Activated gamma-delta T cell (primary cell): ENCODE measurements at places on chromosomes 1 and 21.
A peak's percentile ranks its signal among the peaks of the same experiment; 100 is the strongest.

- DNase-seq = no peak
These were observed 49.4 kb upstream of the COG2 start for GRCh38 chr1:230592848-230593414.

GRCh38 chr1:145983206-145983675 lies 13.1 kb downstream of the TXNIP start:
- no peak for DNase-seq

GRCh38 chr1:27300341-27301051 lies 21.5 kb upstream of the TMEM222 start:
- DNase-seq = peak; percentile 26

DNA sequence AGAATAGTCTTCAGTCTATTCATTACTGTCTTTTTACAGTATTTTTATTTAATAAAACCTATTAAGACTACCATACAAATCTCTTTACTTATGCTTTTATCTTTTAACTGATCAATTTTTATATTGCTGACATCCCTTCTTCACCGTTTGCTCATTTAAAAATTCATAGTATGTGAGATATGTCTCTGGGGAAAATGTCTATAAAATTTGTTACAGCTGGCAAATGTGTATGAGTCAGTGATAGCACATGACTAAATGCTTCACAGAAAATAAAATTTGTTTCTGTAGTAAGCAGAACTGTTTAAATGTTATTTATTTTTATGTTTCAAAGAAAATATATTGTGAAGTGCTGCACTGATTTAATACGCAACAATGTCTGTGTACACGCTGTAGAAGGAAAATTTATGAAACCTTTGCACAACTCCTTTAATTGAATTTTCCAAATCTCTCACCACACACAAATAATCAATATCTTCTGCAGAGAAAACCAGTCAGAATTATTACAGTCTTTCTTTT lies 74.2 kb downstream of the ITGB3BP start:
- DNase-seq = no peak

DNA sequence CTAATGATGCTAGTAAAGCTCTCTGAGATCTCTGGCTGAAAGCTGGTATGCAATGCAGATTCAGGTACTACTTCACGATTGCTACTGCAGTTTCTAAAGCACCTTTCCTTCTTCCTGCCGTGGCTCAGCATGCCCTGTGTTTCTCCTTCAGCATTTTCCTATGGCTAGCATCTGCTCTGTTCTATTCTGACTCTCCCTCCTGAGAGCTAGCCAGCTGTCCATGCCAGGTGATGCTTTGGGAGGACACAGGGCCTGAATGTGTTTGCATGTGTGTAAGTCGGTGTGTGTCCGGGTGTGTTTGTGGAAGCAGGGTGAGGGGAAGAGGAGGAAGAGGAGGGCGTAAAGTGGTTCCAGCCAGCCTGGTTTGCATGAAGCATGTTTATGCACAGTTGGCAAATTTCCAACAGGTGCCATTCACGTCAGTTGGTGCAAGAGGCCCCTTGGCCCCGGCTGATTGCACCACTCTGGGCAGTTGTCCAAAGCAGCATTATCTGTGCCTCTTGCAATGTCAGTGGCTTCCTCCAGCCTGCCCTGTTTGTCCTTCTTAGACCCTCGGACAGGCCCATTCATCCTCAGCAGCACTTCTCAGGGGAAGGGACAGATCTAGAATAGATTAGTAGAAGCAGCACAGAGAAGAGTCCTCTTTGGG lies 433.3 kb downstream of the DISC1 start:
- no peak for DNase-seq

- no peak for DNase-seq
These were observed 125.0 kb upstream of the B3GALT2 start for GRCh38 chr1:193311226-193311948.

- DNase-seq = no peak
These were observed 95.5 kb downstream of the NEGR1 start for GRCh38 chr1:72186733-72187307.

DNA sequence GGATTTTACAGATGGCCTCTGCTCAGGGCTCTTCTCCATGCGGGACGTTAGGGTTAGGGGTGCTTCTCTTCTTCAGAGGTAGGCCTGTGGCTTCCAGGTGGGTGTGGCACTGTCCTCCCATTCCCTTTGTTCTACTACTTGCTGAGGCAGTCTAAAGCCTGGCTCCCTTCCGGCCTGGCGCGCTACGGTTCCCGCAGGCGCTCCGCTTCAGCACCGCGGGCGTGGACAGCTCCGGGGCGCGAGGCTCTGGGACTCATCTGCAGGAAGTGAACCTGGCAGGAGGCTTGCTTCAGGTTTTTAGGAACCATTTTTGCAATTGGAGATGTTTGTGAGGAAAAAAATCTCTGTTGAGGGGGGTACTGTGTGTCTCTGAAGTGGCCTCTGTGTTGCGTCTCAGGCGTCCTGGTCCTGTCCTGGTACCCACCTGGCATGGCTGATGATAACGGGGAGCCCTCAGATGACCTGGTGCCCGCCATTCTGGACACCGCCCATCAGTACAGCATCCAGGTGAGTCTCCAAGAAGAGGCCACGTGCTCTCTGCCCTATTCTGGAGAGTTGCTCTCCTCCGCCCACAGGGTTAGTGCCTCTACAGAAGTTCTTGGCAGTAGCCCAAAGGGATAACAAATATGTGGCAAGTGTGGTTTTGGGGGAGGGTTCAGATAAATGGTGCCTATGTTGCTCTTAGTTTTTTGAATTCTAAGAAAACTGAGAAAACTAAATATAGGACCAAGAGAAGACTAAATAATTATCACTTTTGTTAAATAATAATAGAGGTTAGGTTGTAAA lies 1.9 kb downstream of the MANEAL start:
- no peak for DNase-seq

DNA sequence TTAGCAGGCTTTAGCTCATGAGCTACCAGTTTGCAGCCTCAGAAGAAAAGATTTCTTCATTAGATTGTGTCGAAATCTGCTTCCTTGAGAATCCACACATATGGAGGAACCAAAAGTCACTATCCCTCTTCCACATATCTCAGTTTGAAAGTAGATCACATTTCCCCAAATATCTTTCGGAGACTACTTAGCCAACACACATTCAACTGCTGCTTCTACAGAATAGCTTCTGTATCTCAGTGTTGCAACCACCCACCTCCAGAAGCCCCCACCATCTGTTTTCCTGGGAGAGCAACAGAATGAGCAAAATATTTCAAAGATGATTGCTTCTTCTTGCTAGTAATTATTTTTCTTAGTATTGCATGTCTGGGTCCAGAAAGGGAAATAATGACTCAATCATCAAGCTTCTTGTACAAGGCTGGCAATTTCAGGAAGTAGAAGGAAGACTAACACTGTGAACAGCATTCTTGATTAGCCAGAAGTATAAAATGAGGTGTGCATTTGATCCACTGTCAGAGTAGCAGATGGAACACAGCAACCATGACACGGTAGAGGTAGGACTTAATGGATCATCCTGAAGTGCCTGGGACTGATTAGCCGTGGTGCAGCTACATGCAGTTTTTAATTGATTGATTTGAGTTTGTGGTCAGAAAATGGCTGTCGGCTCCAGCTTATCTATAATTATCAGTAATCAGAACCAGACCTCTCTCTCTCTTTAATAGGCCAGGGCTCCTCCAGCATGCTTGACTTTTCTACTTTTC lies 24.9 kb downstream of the ZC3H11B start:
- DNase-seq = no peak

DNA sequence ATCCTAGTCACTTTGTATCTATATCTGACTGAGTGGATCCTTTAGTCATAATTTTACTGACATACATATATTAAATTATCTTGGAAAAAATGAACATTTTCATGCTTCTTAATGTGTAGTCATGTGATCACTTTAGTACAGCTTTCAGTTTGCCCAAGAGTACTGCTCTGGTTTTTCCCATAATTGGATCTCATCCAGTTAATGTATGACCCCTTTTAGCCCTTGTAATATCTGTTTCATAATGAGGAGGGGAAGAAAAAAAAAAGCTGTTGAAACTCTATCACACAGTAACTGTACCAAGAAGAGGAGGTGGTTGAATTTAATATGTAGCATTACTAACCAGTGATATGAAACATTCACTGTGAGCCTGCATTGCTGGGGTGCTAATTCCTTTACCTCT lies 328.7 kb downstream of the PTPRC start:
- DNase-seq = no peak

GRCh38 chr21:35603494-35603893 lies 456.8 kb downstream of the SETD4 start:
- no peak for DNase-seq

- no peak for DNase-seq
These were observed 11.9 kb upstream of the TMEM61 start for GRCh38 chr1:54968551-54968950.

GRCh38 chr1:34970829-34971228 lies 14.3 kb downstream of the TMEM35B start:
- DNase-seq = no peak

- DNase-seq = no peak
These were observed 48.1 kb downstream of the CAMSAP2 start for GRCh38 chr1:200786788-200787187.

DNA sequence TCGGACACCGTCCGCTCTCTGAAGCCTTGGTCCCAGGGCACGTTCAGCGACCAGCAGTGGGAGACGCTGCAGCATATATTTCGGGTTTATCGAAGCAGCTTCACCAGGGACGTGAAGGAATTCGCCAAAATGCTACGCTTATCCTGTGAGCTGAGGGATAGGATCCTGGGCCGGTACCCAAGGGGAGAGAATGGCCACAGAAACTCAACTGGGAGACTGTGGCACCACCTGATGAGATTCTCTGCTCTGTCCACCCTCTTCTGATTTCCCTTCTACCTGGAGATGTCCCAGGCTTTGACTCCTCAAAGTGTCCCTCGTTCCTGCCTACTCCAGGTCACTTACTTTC lies 855 bp downstream of the CD1D start:
- DNase-seq = no peak

DNA sequence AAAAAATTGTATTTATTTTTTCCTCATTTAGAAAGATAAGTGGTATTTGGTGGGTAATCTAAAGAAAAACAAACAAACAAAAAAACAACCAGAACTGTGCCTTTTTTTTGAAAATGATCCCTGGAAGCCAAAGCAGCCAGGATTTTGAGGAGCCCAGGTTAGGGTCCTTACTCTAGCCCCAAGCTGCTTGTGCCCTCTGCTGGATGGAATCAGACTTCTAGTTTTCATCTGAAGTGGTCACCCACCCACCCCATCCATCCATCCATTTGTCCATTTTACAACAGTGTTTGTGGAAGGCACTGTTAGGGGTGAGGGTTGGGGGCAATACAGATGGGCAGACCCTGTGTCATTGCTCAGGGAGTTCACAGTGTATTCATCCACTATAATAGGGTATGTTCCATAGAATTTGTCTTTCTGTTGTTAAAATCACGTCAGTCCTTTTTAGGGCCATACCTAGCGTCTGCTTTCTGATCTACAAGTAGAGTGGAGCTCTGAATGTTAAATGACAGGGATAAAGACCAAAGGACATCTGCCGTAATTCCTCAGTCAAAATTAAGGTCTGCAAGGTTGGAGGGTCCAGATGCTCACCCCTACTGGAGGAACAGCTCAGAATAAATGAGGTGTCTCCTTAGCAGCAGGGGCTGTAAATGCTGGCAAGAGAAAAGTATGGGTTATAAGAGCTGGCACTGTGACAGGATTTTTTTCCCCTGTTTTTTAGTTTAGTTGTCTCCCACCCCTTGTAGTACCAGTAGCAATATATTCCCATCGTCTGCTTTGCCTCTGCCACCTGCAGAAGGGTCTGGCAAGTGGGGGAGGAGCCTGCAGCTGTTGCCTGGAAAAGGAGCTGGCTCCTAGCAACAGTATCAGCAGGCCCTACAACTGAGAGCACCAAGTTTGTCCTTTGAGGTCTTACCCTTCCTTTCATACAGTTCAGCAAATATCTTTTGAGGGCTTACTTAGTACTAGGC lies 3.2 kb downstream of the LRRC42 start:
- no peak for DNase-seq

DNA sequence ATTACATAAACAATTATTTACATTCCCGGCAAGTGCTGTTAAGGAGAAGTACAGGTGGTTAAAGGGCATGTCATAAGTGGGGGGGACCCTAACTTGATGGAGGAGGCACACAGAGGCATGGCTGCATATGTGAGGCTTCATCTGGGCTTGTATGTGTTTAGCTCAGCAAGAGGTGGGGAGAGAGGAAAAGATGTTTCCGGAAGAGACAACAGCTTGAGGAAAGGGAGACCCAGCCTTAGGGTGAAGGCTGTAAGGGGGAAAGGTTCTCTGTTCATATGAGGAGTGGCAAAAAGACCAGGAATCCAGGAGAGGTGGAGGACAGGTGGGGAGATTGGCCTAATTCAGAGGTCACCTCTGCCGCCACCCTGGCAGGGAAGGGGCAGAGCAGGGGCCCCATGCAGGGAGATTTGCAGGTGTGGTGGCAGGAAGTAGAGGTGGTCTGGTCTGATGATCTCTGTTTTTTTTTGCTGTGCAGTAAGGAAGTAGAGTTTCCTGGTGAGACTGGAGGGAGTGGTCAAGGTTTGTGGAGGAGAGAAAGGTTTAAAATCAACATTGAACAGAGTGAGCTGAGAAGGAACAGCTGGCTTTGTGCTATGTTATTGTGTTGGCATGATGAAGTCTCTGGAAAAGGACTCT lies 9.0 kb downstream of the TRAF5 start:
- no peak for DNase-seq

- no peak for DNase-seq
These were observed 211.0 kb downstream of the PATJ start for GRCh38 chr1:61953076-61953789.

DNA sequence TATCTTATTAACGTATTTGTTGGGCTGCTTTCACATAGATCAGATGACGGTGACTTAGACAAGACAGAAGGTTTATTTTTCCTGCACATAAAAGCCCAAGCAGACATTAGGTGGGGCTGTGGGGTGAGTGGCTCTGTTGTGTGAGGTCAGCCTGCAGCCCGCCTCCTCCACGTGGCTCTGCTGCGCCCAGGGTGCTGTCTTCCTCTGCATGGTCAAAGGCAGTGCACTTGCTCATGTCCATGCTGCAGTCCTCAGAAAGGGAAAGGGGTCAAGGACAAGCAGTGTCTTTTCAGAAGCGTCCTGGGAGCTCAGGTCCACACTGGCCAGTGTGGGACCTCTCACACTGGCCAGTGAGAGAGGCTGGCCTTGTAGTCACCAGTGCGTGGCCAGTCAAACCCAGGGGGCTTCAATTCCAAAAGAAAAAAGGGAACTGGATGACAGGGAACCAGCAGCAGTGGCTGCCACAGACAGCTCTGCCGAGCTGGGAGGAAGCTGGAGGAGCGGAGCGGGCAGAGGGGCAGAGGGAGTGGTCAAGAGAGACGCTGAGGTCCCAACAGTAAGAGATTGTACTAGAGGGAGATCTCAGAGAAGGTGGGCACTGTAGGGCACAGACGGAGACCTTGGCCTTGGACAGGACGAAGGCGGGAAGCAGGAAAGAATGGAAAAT lies 35.9 kb upstream of the SLC45A1 start:
- DNase-seq = no peak

- no peak for DNase-seq
These were observed 710 bp upstream of the PRPF3 start for GRCh38 chr1:150320667-150320978.
